CD4-positive, alpha-beta T cell treated with Interleukin-4 for 4 hours (primary cell): ENCODE measurements at places on chromosomes 1 and 21.

GRCh38 chr1:8373581-8374241, 55.8 kb downstream of the SLC45A1 start:
- DNase-seq, result no peak

GRCh38 chr1:155002464-155003226, at the start of gene ZBTB7B:
TSS of gene ZBTB7B (plus strand) at chr1:155002802. CDS start at chr1:155014661, 11,859 bp downstream.
- no peak for DNase-seq

- no peak for DNase-seq
These were observed 304.8 kb downstream of the USP25 start for GRCh38 chr21:16034446-16035190.

DNA sequence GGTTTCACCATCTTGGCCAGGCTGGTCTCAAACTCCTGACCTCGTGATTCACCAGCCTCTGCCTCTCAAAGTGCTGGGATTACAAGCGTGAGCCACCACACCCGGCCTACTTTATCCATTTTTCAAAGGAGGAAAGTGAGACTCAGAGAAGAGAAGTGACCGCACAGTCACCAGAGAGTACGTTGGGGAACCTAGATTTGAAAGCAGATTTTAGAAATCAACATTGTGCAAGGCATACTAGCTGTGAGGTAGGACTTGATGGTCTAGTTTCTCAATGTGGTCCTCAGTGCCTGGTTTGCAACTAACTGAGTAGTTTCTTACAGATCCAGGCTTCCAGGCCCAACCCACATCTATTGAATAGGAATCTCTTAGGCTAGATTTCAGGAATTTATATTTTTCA, 1.7 kb upstream of the PRCC start:
- DNase-seq, result no peak

DNA sequence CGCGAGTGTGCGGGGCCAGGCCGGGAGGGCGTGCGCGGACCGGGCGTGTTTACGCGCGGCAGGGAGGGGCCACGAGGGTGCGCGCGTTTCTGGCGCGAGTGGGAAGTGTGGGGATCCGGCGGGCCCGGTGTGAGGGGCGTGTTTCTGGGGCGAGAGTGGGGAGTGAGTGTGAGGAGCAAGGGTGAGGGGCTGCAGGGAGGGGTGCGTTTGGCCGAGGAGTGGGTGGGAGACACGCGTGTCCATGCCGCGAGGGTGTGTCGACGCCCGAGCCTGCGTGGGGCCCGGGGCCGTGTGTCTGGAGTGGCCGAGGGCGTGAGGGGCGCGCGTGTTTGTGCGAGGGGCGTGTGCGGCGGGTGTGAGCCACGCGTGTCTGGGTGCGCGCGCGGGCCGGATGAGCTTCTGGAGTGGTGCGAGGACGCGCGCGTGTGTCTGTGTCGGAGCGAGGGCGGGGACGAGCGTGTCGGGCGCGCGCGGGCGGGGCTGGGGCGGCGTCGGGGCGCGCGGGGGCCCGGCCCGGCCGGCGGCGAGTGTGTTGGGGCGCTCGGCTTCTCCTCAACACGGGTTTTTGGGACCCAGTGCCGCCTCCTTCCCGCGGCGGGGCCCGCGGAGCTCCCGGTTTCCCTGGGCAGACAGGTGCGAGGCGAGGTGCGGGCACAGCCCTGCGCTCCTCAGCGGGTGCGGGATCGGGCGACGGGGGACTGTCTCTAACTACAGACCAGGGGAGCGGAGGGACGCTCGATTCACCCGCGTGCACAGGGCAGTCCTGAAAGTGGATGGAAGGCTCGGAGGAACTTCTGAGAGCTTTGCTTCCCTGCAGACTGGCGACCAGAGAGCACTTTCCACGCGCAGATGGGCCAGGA, 65.8 kb upstream of the VAMP3 start:
- DNase-seq, result peak; percentile 21

- no peak for DNase-seq
These were observed 32.5 kb upstream of the SLC44A3 start for GRCh38 chr1:94787691-94788090.

DNA sequence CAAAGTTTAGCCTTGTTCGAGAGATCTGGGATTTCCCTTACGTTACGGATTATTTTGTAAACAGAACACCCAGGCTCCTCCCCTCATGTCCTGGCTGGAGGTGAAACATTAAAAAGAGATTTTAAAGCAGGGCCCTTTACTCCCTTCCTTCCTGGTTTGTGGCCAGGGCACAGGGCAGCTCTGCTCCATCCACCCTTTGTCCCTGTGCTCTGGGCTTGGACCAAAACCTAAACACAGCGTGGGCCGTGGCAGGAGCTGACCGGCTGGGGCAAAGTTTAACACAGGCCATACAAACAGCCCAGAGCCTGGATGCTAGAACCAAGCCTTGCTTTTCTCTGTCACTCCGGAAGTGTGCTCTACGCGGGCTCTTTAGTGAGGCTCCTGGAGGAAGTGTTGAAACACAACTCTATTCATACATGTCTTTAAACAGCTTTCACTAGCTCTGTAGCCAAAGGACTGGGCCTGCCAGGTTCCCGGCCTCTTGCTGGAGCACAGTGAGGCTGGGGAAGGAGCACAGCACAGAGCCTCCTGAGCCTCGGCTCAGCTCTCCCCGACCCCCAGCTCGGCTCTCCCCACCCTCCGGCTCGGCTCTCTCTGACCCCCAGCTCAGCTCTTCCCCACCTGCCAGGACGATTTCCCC, 84.7 kb downstream of the PDE9A start:
- peak; percentile 49 for DNase-seq

GRCh38 chr1:176051902-176052518, 155.1 kb downstream of the COP1 start:
- no peak for DNase-seq

- no peak for DNase-seq
These were observed 60.0 kb downstream of the LRIG2 start for GRCh38 chr1:113133038-113133437.

GRCh38 chr1:246709835-246710234, 14.4 kb upstream of the SCCPDH start:
- no peak for DNase-seq

GRCh38 chr1:192443616-192444015, 126.8 kb downstream of the RGS21 start:
- no peak for DNase-seq

- peak; percentile 27 for DNase-seq
These were observed 29.0 kb upstream of the ABCG1 start for GRCh38 chr21:42189860-42190485.

DNA sequence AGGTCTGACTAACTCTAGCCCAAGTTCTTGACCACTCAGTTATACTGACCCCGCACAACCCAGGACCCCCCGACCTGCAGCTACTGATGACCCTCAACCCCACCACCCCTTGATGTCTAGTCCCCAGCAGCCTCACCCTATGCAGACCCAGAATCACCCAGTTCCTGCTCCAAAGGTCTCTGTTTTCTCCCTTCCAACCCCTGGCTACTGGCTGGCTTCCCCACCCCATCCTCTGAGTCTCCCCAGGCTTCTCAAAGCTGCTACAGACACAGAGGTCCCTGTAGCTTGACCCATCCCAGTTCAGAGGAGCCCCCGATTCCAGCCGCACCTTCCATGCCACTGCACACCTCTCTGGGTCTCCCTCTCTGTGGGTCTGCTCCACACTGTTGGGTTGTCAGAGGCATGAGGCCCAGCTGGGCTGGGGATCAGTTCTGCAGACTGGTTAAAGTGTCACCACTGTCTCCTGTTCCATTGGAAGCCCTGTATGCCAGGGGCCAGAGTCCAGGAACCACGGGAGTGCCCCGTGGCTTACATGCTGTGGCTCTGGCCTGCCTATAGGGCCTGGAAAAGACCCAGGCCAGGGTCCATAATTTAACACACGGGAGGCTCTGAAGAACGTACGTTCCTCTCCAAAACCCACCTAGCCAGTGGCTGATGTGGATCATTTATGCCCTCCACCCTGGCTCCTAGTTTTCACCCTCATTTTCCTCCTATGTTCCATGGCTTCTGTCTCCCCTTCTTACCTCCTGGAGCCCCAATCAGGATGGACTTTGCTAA, 497 bp downstream of the PKLR start:
- DNase-seq, result no peak

- DNase-seq, result no peak
These were observed 478.2 kb downstream of the NPHP4 start for GRCh38 chr1:5513846-5514526.

DNA sequence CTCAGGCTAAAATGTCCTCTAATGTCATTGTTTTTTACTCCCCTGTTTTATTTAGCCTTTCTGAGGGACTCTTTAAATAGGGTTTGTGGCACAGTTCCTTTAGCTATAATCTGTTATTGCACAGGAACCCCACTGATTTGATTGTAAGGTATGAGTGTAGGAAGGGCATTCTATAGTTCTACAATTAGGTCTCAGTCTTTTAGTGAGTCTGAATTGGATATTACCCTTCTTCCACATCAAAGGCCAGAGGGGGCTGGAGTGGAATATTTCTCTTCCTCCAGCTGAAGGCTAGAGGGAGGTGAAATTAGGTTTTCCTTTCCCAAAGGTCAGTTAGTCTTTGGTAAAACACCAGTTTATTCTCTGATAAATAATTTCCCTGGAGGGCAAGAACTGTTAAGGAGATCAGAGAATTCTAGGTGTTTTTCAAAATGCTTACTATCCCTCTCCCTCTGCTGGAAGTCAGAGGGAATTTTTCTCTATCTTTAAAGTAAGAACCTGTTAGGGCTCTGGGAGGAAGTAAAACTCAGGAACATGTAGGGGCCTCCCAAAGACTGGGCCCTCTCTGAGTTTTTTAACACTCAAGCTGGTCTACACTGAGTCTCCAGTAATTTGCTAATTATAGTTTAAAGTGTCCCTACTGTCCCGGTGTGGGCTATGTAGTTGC, 176.3 kb upstream of the ZNHIT6 start:
- DNase-seq, result no peak

GRCh38 chr21:37871121-37871862, 45.0 kb downstream of the KCNJ6 start:
- DNase-seq, result no peak

- no peak for DNase-seq
These were observed 303.6 kb downstream of the LMO4 start for GRCh38 chr1:87632232-87632631.

- DNase-seq, result no peak
These were observed 226.9 kb upstream of the NRIP1 start for GRCh38 chr21:15291621-15292266.

GRCh38 chr1:170030212-170030611, 44.3 kb downstream of the KIFAP3 start:
- DNase-seq, result no peak

DNA sequence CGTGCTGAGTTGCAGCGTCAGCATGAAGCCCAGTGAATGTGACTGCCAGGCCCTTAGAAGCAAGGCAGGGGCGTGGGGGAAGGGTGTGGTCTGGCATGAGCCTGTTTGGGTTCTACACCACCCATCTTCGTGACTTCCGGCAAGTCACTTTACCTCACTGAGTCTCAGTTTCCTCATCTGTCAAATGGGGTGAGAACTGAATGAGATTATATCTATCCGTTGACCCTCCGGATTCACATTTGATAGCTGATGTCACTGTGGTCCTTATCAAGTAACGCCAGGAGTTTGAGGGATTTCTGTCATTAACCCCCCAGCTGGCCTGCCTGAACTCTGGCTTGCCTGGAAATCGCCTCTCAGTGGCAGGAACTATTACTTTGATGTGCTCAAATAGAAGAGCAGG, 15.6 kb downstream of the MRPL37 start:
- no peak for DNase-seq
